ENCODE measurements at places on chromosomes 6 and 20.

- no peak for DNase-seq
These were observed 25.9 kb downstream of the ACSS1 start for GRCh38 chr20:25032065-25032477.

GRCh38 chr20:32451682-32452461 is 93.7 kb downstream of the ASXL1 start:
- no peak for DNase-seq

GRCh38 chr6:27545271-27546046 is 72.6 kb upstream of the ZNF184 start:
- no peak for DNase-seq

GRCh38 chr6:17707371-17707651 is 586 bp upstream of the NUP153 start:
- no peak for DNase-seq

GRCh38 chr6:33201935-33202334 is 1.3 kb downstream of the SLC39A7 start:
- DNase-seq = no peak

GRCh38 chr6:140579918-140580317 is 1205.5 kb upstream of the CITED2 start:
- no peak for DNase-seq

DNA sequence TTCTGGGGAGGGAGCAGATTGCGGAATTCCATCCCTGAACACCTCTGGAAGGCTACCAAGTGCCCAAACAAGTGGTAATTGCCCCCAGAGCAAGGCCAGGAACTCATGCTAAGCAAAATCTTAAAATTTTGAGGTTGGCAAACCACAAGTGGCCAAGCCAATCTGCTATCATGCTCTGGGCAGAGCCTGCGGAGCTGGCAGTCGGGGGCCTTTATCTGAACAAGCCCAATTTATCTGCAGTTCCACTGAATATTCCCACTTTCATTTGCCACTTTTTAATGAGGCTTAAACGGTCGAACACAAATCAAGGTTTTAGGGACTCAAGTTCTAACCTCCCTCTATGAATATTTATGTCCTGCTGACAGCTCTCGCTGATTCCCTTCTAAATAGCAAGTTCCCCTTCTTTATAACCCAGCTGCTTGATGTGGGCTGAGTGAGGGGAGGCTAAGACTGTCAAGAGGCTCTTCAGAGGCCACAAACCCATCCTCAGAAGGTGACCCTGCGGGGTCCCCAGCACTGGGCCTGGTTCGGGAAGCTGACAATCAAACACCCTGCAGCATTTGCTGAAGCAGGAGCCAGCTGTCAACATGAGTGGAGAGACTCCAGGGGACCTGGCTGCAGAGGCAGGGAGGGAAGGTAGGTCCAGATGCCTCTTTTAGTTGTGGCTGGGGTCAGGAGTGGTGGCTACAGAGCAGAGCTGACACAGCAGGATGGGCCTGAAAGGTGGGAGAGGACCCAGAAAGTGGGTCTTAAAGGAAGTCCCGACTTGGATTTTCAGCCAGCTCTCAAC is 11.9 kb downstream of the CCDC167 start:
- DNase-seq = no peak

- DNase-seq = no peak
These were observed 83.1 kb downstream of the KCNB1 start for GRCh38 chr20:49399329-49399728.

DNA sequence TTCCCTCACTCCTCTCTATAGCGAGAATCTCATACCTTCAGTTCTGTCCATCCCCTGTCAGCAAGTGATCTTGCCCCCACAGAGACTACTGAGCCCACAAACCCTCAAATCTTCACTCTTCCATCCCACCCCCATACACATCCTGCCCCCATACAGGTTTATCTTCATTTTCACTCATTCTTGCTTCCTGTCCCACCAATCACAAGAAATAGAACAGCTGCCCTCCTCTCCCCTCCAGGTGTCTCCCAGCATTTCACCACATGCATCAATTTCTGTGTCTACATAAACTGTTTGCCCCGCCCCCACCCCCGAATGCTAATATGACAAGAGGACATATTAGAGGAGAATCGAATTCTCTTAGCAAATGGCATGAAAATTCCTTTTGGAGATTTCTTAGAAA is 54.9 kb upstream of the CARMIL1 start:
- DNase-seq = no peak

GRCh38 chr6:144613859-144614258 is 328.7 kb downstream of the UTRN start:
- DNase-seq = no peak

DNA sequence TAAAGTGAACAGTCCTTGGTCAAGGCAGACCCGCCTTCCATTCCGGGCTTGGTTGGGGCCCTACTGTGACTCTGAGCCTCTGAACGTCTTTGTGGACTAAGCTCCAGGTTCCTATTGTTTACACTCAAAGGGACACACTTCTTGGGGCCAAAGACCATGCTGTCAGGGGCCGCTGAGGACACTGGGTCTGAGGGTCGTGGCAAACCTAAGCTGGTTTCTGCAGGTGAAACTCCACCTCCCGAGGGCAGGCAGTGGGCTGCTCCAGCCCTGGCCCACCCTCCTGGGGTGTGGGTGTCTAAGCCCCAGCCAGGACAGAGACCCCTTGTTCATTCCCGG is 43.1 kb downstream of the DSTN start:
- no peak for DNase-seq

- no peak for DNase-seq
These were observed 88.5 kb upstream of the PTPN1 start for GRCh38 chr20:50421356-50422340.

GRCh38 chr6:32439139-32439538 is 548 bp upstream of the HLA-DRA start:
- DNase-seq = no peak

GRCh38 chr6:20211941-20212391 is 303 bp downstream of the MBOAT1 start:
- DNase-seq = peak; percentile 27

DNA sequence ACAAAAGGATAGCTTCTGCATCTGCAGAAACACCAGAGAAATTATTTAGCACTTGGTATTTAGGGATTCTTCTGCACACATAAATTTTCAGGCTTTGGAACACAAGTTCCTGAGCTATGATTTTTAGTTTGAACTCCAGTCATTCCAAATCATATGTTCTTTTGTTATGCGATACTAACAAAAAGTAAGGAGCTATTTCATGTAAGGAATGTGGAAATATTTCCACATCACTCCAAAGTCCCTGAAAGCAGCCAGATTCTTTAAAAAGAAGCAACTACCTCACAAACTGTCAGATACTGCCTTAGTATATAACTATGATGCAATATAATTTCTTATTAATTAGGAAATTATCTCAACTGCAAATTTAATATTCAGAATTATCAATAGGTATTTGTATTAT is 106.9 kb downstream of the RNGTT start:
- no peak for DNase-seq

GRCh38 chr6:155040901-155041650 is 46.0 kb downstream of the TIAM2 start:
- no peak for DNase-seq

DNA sequence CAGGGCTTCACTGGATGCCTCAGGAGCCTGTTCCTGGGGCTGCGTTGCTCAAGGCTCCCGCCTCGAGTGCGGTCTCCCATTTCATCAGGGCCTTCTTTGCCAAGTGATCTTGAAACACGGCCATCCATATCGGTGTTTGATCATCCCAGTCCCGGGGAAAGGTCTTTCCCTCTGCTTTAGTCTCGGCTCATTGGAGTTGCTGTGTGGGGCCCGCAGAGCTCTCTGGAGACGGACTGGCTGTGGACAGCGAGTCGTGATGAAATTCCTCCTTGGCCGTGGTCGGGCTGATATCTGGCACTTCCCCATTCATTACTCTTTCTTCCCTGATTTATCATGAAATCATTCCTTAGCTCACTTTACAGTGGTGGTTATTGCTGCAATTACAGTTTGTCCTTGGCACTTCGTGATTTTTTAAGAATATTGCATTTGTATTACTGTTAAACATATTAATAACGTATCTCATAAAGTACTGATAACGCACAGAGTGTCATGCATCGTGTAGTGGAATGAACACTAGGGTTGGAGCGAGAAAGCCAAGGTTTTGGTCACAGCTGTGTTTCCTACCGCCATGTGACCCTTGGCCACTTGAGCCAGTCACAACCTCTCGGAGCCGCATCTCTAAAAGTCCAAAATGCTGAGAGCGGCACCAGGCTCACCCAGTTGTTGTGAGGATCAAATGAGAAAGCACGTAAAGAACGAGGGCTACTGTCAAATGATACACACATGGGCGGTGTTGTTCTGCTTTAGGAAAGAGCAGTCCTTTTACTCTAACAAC is 71.8 kb downstream of the MTHFD1L start:
- no peak for DNase-seq

- DNase-seq = no peak
These were observed 167.4 kb downstream of the EYA4 start for GRCh38 chr6:133408543-133408942.

DNA sequence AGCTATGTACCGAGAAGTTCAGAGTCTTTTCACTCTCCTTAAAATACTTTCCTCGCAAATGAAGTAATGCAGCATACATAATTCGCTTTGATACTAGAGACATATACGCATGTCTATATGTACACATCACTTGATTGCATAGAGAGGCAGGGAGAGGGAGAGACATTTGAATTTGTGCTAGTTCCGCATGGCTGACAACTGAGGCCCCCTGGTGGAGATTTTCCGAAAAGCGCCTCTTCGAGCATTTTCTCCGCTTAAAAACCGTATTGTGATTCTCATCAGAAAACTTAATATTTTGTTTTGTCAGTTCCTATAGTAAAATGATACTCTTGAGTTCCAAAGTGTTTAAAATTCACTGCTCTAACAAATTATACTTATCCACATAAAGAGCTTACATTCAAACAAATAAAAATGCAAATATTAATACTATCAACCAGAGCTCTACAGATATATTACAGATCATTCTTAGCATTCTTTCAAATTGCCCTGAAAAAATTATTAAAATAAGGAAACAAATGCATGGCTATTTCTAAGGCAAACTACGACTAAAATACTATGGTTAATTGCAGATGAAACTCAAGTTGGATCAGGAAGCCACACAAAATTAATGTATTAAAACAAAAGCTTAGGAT is 637 bp downstream of the MYLK4 start:
- peak; percentile 64 for DNase-seq

DNA sequence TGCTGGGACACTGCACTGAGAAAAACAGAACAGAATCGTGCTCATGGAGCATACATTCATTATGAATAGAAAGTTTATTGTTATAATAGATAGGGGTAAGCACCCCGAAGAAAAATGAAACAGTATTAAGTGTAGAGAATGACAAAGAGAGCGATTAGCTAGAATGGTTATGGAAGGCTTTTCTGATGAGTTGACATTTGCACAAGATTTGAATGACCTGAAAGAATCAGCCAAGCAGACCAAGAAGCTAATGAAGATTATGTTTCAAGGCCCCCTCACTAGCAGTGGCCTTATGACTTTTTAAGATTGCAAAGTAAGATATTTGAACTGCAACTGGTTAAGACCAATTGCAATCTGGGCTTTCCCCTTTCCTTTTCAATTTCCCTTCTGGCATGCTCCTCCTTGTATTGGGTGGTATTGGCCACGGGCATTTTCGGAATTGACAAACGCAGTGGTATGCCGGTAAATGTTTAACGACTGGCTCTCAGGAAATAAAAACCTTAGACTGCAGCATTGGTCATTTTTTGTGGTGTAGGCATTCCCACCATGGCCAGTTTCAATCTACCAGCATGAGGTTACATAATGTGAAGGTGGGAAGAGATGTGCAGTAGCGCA is 120.0 kb upstream of the CITED2 start:
- DNase-seq = no peak

GRCh38 chr6:141809901-141810300 is 322.8 kb upstream of the GJE1 start:
- DNase-seq = no peak

GRCh38 chr6:50635429-50635828 is 77.9 kb upstream of the TFAP2D start:
- DNase-seq = no peak

GRCh38 chr6:107355659-107356058 is 103.7 kb downstream of the PDSS2 start:
- DNase-seq = no peak

DNA sequence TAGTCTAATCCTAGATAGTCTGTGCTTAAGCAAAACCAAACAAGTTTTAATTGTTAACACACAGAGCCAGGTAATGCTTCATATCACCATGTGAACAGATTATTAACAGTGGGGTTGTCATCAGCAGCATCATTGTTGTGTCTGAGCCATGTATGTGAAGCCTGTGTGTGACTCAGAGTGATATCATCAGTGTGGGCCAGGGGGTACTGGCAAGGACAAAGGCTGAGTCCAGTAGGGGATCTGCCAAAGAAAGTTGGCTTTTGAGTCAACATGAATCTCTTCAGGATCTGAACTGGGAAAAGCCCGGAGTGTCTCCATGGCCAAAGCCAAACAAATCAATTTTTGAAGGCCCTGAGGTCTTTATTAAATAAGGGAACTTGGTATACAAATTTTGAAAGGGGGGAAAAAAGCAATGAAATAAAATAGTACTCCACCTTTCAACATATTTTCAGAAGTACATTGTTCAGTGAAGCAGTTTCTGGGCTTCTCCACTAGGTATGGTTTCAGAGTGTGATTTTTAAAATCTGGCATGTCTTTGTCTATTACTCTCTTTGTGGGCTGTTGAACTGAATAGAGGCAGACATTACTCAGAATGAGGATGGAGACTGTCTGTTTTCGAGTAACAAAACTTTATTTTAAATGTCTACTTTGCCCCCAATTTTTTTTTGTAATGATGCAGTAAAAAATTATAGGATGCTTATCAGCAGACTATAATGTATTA is 444.2 kb upstream of the JAG1 start:
- no peak for DNase-seq

GRCh38 chr20:13858439-13858838 is 73.6 kb downstream of the NDUFAF5 start:
- DNase-seq = no peak

DNA sequence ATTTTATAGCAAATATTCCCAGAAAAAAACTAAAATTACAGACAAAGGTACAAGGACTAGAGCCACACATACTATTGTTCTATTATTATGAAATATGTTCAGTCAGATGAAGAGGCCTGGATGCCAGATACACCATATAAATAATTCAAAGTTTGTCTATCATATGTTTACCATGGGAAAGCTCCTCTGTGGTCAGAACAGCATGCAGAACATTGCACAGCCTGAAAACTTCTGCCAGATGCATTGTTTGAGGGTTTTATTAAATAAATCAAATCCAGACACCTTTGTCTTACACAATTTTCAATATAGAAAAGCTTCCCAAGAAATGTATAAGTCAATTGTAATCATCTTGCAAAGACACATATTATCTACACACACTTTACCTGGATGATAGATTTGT is 35.0 kb upstream of the COL21A1 start:
- no peak for DNase-seq

- no peak for DNase-seq
These were observed 1.2 kb downstream of the CBFA2T2 start for GRCh38 chr20:33490934-33491656.
